Ascending aorta (tissue), 2 donors: ENCODE measurements at places on chromosomes 1 and 21.
A peak's percentile ranks its signal among the peaks of the same experiment; 100 is the strongest.

- DNase-seq: no peak
Observed at GRCh38 chr1:21763694-21764419, 19.1 kb downstream of the USP48 start.

DNA sequence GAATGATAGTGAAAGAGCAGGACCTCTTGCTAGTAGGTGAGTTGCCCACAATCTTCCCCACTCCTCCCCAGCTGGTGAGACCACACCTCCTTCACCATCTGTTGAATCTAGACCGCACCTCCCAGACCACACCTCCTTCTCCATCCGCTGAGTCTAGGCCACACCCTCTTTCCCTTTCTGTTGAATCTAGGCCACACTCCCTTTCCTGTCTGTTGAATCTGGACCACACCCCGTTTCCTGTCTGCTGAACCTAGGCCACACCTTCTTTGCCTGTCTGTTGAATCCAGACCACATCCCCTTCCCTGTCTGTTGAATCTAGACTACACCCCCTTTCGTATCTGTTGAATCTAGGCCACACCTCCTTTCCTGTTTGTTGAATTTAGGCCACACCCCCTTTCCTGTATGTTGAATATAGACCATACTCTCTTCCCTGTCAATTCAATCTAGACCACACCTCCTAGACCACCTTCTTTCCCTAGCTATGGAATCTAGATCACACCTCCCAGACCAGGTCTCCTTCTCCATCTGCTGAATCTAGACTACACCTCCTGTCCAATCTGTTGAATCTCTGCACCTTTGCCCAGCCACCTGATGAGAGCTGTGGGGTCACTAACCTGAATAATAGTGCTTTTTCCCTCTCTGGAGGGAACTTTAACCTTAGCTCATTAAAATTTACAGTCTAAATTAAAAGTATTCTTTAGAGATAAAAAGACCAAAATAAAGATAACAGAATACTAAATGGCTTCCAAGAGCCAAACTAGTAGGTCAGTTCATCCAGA is 116.3 kb downstream of the DAB1 start:
- no peak for DNase-seq

DNA sequence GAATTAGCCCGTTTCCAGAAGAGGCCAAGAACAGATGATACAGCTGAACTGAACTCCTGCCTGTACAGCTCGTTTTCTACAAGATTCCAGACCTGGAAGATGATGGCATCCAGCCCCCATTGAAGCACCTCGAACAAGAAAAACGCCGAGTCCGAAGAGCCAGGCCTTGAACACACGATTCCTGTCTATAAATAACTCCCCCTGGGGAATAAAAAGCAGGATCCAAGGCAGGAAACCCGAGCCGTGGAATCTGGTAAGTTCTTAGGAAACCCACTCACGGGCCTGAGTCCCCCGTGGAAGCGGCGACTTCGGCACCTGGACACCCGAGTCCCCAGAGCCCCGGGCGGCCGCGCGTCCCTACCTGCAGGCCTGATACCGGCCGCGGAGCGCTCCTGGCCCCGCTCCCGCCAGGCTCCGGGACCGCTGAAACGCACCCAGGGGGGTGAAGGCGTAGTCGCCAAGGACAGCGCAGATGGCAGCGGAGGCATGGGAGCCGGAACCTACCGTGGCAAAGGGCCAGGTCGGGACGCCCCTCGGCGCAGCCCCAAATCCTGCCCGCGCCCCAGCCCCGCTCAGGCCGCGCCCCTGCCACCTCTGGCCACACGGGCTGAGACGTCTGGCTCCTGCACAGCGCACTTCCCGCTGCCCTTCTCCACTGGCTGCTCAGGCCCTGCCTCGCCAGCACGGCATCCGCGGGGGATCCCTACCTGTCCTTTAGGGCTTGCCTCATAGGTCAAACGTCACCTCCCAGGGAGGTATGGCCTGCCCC is 14.0 kb upstream of the HLCS start:
- DNase-seq: no peak

DNA sequence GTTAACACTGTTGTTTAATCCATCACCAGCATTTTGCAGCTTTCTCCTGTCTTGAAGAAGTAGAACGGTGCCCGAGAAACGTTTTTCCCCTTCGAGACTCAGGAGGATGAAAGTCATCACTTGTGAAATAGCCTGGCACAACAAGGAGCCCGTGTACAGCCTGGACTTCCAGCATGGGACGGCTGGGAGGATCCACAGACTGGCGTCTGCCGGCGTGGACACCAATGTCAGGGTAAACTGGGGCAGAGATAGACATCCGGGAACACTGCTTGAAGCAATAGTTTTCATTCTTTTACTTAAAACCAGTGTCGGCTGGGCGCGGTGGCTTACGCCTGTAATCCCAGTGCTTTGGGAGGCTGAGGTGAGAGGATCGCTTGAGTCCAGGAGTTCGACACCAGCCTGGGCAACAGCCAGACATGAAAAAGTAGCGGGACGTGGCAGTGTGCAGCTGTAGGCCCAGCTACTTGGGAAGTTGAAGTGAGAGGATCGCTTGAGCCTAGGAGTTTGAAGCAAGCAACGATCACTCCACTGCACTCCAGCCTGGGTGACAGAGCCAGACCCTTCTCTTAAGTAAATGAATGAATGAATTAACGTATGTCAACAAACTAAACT is 945 bp downstream of the CHAF1B start:
- DNase-seq: no peak

- DNase-seq: no peak
Observed at GRCh38 chr1:219174460-219175211, 958 bp downstream of the LYPLAL1 start.

DNA sequence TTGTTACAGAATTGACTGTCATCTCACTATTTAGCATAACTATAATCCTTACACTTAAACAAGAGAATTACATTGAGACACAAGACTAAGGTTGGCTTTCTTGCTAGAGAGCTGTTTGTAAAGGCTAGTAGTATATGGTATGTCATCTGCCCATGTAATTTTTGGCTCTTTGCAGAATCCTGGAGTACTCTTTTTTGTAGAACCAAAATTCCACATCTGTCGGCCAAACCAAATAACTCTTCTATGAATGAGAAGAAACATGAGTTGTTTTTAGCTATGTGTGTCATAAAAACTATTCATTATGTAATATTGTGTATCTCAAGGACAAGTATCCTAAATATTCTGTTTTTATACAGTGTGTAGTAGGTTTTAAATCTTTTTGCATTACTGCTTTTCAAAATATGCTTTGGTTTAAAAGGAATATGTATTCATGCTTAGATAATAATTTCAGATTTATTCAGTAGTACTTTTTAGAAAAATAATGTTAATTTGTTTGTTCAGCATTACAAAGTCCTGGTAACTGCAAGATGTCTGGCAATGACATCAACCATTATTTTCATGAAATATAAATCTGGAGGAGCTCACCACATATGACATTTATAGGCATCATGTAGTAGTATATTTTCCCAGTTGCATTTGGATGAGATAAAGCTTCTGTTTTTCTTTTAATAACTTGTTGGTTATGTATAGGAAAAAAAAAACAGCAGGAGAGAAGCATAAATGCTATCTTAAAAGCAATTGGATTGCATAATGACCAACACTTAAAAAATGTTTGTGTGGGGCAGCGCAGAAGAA is 159.8 kb downstream of the HS2ST1 start:
- no peak for DNase-seq

- no peak for DNase-seq
Observed at GRCh38 chr1:178818416-178818815, 52.5 kb downstream of the ANGPTL1 start.

DNA sequence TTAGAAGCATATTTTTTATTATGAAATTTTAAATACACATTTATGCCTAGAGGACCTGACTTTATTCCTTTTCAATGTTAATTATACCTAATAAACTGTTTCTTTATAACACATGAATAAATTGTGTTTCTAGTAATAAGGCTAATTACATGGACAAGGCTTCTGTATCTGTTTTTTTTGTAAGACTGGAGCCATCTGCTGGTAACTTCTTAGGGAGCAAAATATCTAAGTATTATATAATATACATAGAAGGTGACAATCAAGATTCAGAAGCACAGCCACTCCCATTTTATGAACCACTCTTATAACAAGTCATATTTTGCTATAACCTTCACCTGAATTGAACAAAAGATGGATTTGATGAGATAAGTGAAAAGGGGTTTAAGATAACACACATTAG is 84.2 kb downstream of the LBR start:
- no peak for DNase-seq

DNA sequence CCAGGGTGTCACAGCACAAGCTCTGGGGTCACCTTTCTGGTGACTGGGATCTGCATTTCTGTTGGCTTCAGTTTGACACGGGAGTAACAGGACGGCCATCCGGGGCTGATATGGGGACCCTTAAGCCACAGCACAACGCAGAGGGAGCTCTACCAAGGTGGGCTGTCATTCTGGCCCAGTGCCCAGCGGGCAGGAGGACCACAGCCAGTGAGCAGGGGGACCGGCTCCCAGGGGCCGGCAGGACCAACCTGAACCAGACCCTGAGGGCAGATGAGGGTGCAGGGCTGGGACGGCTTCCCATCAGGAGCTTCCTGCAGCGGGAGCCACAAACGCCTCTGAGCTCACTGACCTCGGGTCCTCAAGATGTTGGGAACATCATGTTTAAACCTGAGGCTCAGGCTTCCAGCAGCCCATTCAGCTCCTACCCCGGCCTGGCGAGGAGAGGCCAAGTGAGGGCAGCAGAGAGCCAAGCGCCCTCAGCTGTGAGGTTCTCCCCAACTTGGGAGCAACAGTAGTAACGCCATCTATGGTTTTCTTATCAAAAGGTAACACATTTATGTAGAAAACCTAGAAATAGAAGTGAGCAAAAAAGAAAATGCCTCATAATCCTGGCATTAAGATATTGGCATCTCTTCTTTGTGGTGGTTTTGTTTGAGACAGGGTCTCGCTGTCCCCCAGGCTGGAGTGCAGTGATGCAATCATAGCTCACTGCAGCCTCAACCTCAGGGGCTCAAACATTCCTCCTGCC is 26.8 kb downstream of the TMEM201 start:
- no peak for DNase-seq

DNA sequence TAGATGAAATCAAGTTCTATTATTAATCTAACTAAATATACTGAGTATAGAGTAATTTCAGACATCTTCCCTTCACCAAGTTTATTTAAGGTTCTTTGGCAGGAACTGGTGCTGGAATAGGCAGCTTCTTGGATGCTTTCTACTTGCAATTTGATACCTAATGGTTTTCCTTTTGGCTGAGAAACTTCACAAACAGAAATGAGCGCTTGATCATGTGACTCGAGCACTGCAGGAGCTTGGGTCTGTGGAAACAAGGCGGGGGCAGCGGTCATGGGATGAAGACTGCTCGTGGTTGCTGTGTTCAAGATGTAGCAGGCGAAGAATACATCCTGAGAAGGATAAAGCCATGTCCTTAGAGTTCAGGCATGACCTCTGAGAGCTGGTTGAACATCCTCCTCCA is 136.8 kb downstream of the PTPRC start:
- DNase-seq: no peak

DNA sequence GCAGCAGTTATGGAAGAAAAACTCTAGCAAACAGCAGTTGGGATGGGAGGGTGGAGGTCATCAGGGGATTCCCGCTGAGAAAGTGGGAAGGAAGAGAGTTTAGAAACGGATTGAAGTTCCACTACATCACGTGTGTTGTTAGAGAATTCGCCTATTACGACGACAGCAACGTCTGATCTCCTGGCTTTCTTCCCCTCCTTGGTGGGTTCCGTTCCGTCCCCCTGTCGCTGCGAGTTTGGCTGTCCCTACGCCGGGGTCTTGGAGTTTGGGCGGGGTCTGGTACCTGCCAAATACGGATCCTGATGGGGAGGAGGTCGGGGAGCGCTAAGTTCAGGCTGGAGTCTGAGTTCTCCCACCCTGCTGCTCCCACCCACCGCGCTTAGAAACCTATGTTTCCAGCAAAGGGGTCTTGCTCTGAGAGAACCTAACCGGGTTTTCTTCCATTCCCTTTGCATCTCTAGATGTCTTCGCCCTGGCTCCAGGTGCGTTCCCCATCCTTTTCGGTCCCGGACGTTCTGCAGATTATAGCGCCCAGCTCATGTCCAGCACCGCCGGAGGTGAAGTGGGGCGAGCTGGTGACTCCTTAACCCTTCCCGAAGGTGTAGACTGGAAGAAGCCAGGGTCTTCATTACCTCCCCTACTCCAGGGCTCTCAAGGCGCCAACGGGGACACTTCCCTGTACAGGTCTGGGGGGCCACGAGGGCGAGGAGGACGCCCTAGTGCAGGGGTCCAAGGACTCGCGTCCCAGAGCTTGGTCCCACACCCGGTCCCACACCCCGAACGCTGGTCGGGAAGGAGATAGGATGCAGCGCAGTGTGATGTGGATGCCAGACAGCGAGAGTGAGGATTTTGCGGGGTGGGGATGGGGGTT is 641 bp upstream of the KCNK2 start:
- DNase-seq: no peak

- no peak for DNase-seq
Observed at GRCh38 chr21:32089766-32090165, 189.1 kb downstream of the MIS18A start.

DNA sequence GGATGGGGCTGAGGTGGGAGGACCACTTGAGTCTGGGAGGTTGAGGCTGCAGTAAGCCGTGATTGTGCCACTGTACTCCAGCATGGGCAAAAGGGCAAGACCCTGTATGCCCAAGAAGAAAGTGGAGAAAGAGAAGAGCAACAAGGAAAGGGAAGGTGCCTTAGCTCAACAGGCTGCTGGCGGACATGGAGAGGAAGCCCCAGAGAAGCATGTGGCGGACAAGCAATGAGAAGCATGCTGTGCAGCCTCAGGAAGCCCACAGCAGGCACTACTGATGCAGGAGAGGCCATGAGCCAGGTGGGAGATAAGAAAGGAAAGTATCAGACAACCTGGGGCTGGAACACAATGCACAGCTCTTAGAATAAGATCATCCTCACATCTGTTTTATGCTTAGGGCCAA is 32.6 kb upstream of the GNG4 start:
- no peak for DNase-seq

- peak; percentile 54 for DNase-seq
Observed at GRCh38 chr1:22218618-22219250, 75.8 kb upstream of the WNT4 start.

DNA sequence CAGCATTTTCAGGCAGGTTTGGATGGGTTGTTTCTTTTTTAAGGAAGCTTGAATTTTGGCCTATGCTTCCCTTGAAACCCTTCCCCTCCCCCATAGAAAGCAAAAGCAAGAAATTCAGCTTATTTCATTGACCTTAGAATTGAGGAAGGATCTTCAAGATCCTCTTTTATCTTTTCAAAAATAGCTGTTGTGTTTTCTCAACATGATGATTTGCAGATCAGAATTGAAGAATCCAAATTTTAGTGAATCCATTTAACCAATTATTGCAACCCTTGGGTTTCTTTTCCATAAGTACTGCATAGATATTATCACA is 73.7 kb downstream of the LRRC8C start:
- no peak for DNase-seq

GRCh38 chr1:200496937-200497336 is 87.1 kb upstream of the ZNF281 start:
- no peak for DNase-seq

DNA sequence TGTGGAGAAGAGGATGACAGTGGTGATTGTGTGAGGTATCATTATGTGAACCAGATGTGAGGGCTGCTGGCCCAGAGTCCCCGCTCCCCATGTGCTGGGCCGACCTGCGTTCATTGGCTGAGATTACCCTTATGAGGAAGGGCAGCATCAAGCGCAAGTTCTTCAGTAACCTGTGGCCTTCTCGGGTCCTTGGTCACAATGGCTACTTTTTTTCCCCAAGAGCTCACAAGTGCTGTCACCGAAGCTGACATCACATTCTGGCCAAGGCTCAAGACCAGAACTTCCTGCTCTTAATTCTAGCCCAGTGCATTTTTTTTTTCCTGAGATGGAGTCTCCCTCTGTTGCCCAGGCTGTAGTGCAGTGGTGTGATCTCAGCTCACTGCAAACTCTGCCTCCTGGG is 262.9 kb downstream of the RHOU start:
- DNase-seq: no peak
